ENCODE measurements at places on chromosomes 6 and 20. TPM values are rescaled to one million over a fixed set of nuclear protein-coding genes. Genes with fewer than 3 reads are reported as not detected.
A peak's percentile ranks its signal among the peaks of the same experiment; 100 is the strongest.

EMILIN3 gene
- not detected for total RNA-seq

SIRPD gene
- total RNA-seq: 0.19 TPM

EDN3 gene
- total RNA-seq: not detected

CEP57L1 gene
- 6.9 TPM for total RNA-seq

BPIFB1 gene
- 0.16 TPM for total RNA-seq

HMGCLL1 gene
- not detected for total RNA-seq

ULBP2 gene
- total RNA-seq: 1.6 TPM

ADGRF4 gene
- total RNA-seq: not detected

FOXA2 gene
- total RNA-seq: 0.26 TPM

HRH3 gene
- not detected for total RNA-seq

CHRNA4 gene
- not detected for total RNA-seq

ECI2 gene
- total RNA-seq: 44.8 TPM

DEFB112 gene
- total RNA-seq: not detected

LHFPL5 gene
- total RNA-seq: not detected

NKAIN2 gene
- not detected for total RNA-seq

TFAP2D gene
- not detected for total RNA-seq

- DNase-seq: no peak
Measured at GRCh38 chr6:91730710-91731109, 1143.8 kb upstream of the MAP3K7 start.

- no peak for DNase-seq
Measured at GRCh38 chr6:19836799-19837510, at the start of gene ID4. TSS of gene ID4 (plus strand) at chr6:19837370. CDS start at chr6:19837755, 385 bp downstream.

DNA sequence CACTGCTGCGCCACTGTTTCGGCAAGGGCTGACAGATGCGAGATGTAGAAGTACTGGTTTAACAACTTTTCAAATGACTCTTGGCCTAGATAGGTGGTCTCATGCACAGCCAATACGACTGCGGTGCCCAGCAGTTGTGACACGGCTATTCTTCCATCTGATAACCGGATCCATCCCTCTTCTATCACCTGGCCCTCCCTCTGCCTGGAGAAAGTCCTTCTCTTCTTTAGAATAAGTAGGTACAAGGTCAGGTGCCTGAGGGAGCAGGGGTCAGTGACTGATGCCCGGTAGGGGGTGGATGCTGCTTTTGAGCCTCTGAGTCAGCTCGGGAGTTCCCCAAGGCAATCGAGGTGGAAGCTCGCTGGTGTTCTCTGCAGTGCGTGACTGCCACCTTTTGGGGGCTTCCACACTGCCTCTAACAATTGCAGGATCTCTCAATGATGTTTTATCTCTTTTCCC is 166.8 kb upstream of the GRIK2 start:
- no peak for DNase-seq

- DNase-seq: no peak
Measured at GRCh38 chr20:46934746-46935287, 40.2 kb downstream of the EYA2 start.

DNA sequence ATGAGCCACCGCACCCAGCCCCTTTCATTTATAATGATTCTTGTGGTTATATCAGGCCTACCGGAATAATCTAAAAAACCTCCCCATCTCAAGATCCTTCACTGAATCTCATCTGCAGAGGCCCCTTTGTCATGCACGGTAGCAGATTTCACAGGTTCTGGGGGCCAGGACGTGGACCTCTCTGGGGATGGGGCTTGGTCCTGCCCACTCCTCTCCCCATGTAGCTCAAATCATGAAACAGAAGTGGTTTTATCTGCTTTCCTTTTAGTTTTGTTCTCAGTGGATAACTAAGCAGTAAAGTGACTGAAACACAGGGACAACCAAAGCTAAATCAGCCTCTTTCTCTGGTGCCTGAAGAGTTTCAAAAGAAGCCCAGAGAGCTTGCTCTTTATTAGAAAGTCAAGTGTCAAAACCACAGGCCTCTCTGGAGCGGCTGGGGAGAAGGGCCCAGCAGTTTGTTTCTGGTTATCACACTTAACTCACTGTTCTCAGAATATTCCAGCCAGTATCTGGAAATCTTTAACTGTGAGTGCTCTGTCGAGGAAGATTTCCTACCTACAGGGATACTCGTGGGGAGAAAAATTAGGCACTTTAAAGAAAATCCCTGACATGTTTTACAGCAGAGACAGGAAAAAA is 60.6 kb upstream of the FAM184A start:
- no peak for DNase-seq

- no peak for DNase-seq
Measured at GRCh38 chr6:83860782-83861495, 1.4 kb downstream of the CYB5R4 start.

- no peak for DNase-seq
Measured at GRCh38 chr20:362271-363254, 15.7 kb downstream of the NRSN2 start.

GRCh38 chr6:105370351-105370750 is 32.5 kb downstream of the PREP start:
- DNase-seq: no peak

- DNase-seq: no peak
Measured at GRCh38 chr6:33271117-33271467, 584 bp downstream of the VPS52 start.

DNA sequence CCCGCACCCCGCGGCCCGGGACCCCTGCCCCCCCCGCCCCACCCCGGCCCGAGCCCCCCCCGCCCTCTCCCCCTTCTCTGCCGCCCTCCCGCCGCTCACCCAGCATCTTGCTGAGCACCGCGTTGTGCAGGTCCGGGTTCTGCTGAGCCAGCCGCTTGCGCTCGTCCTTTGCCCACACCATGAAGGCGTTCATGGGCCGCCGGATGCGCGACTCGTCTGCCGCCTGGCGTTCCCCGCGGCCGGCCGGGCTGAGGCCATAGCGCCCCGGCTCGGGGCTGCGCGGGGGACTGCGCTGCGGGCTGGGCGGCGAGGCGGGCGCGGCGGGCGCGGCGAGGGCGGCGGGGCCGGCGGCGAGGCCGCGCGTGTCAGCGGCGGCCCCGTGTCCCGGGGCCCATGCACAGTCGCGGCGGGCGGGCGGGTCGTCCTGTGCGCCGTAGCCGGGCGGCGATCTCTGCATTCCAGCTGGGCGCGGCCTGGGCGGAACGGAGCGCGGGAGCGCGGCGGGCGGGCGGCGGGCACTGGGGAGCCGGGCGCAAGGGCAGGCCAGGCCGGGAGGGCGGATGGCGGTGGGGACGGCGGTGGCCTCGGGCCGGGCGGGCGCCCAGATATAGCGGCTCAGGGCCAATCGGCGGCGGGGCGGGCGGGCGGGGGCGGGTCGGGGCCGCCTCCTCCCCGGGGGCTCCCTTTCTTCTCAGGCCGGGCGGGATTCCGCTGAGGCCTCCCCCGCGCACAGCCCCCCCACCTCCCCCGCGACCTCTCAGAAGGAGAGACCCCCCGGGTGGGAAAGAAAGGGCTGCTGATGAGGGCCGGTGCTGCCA is at the start of gene SOX18:
TSS of gene SOX18 (minus strand) at position 580 of the 818 bp plus-strand sequence. CDS start at position 457, 123 bp downstream.
- no peak for DNase-seq

GRCh38 chr6:98295515-98296175 is 538.7 kb upstream of the POU3F2 start:
- DNase-seq: no peak

DNA sequence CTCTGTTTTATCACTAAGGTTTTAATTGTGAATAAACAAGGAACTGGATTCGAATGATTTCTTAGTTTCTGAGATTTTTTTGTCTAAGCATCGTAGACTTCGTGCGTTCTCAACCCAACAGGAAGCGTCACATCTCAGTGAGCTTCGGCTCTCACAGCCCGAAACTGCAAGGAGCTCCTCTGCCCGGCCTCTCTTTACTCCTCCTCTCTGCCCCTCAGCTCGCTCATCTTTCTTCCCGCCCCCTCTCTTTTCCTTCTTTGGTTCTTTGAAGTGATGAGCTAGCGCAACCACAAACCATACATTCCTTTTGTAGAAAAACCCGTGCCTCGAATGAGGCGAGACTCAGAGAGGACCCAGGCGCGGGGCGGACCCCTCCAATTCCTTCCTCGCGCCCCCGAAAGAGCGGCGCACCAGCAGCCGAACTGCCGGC is 480 bp upstream of the NT5E start:
- DNase-seq: peak; percentile 16

DNA sequence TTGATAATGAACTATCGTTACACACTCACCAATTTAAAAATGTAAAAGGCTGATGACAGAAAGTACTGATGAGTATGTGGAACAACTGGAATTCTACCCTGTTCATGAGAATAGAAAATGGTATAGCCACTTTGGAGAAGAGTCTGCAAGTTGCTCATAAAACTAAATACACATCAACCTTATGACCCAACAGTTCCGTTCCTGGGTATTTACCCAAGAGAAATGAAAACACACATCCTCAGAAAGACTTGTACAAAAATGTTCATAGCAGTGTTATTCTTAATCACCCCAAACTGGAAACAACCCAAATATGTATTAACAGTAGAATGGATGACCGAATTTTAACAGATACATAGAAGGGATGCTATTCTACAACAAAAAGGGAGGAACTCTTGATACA is 145.7 kb upstream of the LRFN2 start:
- no peak for DNase-seq

GRCh38 chr6:155461556-155461955 is 5.9 kb upstream of the NOX3 start:
- DNase-seq: no peak

- no peak for DNase-seq
Measured at GRCh38 chr6:50301307-50301706, 251.6 kb upstream of the DEFB112 start.

DNA sequence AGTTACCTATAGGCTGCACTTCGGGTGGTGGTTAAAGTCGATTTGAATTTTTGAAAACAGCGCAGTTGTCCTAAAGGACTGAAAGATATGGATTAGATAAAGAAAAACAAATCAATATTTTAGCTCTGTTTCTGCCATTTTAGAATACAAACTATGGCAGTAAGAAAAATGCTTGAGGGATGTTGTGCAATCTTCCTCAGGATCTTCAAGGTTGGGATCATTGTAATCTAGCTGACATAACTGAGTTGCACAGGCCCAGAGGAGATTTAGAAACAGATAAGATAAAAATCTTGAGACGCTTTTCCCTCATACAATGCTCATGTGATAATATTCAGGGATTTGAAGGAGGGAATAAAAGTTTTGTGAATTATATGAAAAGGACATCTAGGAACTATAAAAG is 926 bp downstream of the PEX3 start:
- DNase-seq: no peak

DNA sequence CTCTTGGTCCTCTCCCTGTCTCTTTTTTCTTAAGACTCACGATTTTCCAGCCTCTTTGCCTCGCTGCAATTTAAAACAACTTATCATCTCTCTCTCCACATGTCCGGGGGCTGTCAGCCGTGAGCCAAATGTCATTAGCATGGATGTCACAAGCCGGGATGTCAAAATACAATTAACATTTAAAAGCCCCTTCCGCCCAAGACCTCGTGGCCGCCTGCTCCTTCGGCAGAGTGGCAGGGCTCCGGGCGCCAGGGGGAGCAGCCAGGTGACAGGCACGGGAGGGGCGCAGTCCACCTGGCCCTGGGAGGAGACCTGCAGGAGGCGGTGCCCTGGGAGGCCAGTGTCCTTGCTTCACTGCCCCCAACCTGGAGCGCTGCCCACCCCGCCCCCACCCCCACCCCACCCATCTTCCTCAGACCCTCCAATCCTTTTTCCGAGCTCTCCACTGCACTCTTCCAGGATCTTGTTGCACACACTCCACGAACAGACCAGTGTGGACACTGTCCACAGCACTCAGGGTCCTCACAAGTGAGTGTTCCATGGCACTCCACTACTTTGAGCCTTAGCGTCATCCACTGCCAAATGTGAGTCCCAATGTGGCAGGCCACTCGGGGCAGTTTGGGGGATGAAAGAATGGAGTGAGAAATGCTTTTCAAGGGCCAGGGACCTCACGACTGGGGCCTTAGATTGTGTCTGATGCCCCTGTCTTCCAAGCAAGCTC is 5.6 kb upstream of the GRM4 start:
- no peak for DNase-seq

DNA sequence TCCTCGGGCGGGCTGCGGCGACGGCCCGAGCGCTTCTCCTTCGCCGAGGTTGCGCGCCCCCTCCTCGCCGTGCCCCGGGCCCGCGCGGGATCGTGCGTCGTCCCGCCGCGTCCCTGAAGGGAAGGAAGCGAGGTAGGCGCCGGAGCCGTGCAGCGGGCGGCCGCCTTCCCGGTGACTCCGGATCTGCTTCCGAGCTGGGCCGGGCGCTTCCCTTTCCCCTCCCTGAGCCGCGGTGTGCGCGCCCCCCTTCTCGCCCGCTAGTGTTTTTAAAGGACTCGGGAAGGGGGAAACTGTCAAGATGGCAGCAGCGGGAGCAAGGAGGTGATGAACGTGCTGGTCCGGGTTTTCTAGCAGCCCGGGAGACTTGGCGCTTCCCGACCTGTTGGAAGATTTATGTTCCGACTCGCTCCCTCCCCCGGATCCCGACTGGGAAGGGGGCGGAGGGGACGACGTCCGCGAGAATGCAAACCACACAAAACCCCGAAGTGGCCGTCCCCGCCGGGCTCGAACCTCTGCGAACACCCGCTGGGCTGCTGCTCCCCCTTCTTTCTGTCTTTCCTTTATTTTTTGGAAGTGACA is 744 bp upstream of the FOXO3 start:
- DNase-seq: no peak

GRCh38 chr6:166277892-166278578 is 30.2 kb downstream of the PRR18 start:
- no peak for DNase-seq

GRCh38 chr20:39136798-39137197 is 174.7 kb downstream of the DHX35 start:
- DNase-seq: no peak

GRCh38 chr6:37705239-37706051 is 7.8 kb upstream of the MDGA1 start:
- peak; percentile 82 for DNase-seq

GRCh38 chr20:57869951-57870315 is 160.1 kb upstream of the PMEPA1 start:
- DNase-seq: no peak

GRCh38 chr6:19434065-19434464 is 403.1 kb upstream of the ID4 start:
- DNase-seq: no peak

DNA sequence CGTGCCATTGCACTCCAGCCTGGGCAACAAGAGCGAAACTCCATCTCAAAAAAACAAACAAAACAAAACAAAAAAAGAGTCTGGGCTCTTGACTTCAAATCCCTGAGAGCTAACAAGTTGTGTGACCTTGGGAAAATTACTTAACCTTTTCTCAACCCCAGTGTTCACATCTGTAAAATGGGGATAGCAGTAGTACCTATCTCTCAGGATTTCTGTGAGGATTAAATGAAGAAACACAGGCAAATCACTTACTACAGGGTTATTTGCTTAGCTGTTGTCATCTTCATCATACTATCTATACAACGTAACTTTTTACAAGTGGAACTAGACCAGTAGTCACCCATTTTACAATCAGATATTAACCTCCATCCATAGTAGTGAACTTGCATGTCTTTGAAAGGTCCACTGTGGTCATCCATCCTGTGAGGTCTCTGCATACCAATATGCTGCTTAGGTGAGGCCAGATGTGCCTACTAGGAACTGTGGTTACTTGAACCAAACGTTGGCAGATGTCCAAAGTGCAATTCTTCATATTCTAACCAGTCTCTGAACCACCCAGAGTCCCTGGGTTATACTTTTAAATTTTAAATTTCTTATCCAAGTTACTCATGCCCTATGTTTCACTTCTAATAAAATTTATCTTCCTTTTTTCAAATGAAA is 128.9 kb upstream of the BEND3 start:
- DNase-seq: no peak
